Activated T-helper 1 cell treated with Interleukin-2 at 50 U/mL for 16 hours (primary cell): ENCODE measurements at places on chromosomes 11 and 22.

GRCh38 chr11:114133548-114134329 lies 74.2 kb downstream of the ZBTB16 start:
- DNase-seq = no peak

DNA sequence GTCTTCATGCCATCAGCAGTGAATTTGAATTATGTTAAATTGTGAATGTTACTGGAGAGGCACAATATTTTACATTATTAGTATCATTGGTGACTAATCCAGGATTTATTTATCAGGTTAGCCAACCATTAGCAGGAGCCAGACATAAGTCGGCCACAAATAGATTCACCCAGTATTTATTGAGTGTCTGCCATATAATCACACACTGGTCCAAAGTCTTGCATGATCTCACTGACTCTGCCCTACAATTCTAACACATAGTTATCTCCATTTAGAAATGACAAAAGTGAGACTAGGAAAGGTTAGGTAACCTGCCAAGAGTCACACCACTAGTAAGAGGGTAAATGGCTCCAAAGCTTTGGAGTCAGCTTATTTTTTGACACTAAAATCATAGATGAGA lies 179.6 kb downstream of the BLID start:
- no peak for DNase-seq

GRCh38 chr22:36961626-36962025 lies 48.2 kb downstream of the CSF2RB start:
- DNase-seq = no peak

DNA sequence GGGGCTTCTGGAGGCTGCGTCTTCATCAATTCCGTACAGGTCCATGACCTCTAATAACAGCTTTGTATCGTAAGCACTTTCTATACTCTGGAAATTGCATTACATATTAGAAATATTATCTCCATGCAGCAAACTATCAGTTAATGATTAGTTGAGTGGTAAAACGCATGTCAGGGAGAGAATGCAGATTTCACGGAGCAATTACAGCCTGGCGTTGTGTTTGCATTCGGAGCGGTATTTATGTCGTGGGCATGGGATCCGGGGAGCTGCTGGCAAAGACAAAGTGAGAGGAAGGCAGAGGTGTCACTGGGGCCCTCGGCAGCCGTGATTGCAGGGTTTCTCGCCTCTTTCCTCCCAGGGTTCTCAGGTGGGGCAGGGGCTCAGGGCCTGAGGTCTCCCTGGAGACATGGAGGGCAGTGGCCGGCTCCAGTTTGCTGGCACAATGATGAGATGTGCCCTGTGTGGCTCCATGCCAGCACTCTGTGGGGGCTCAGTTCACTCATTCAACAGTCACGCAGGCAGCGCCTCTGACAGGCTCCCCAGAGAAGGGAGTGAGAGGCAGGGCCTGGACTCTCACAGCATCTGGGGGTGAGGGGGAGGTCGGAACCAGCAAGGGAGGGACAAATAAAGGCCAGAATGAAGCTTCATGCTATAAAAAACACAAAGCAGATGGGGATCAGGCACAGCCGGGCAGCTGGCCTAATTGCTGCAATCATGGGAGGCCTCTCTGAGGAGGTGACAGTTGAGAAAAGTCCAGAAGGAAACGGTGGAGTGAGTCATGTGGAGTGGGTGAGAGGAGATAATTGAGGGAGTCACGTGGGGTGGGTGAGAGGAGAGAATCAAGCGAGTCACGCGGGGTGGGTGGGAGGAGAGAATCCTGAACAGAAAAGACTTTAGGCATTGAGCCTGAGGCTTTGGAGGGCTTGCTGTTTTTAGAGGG lies 1002.7 kb downstream of the BRD1 start:
- DNase-seq = no peak

DNA sequence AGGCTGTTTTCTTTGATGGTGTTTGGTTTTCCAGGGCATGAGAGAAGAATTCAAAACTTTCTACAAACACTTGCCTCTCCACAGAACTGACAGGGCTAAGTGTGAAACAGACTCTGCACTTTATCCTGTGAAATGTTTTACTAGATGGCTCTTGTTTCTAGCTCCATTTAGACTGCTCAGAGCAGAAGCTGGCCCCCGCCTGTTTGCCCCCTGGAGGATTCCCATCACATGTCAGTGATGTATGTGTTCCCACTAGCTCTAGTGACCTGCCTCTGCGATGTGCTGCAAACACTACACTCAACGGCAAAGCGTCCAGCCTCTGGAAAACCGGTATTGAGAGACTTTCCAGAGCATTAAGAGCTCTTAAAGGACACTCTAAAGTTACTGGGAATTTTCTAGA lies 41.4 kb upstream of the PCF11 start:
- DNase-seq = no peak

DNA sequence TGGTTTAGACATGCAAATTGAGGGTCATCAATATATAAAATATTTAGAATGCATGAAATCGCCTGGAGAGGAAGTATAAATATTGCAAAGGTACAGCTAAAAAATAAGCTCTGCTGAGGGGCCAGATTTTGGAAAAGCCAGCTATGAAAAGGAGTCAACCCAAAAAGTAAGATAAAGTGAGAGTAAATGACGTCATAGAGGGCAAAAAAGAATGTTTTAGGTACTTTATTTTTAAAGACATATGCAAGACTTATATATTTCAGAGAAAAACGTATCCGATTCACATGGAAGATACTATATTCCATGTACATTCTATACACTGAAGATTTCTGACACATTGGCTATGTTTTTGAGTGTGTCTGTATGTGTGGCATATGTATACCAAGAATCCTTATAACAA lies 13.6 kb downstream of the GRM5 start:
- no peak for DNase-seq

DNA sequence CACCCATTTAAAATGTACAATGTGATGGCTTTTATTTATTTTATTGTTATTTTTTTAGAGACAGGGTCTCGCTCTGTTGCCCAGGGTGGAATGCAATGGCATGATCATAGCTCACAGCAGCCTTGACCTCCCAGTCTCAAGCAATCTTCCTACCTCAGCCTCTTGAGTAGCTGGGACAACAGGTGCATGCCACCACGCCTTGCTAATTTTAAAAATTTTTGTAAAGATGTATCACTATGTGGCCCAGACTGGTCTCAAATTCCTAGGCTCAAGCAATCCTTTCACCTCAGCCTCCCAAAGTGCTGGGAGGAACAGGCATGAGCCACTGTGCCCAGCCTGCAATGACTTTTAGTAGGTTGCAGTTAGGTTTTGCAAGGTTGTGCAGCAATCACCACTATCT lies 14.3 kb downstream of the CLDN5 start:
- DNase-seq = no peak
